Suppressor macrophage treated with lipopolysaccharide for 1 hour (primary cell): ENCODE measurements at places on chromosomes 12 and 14.

DNA sequence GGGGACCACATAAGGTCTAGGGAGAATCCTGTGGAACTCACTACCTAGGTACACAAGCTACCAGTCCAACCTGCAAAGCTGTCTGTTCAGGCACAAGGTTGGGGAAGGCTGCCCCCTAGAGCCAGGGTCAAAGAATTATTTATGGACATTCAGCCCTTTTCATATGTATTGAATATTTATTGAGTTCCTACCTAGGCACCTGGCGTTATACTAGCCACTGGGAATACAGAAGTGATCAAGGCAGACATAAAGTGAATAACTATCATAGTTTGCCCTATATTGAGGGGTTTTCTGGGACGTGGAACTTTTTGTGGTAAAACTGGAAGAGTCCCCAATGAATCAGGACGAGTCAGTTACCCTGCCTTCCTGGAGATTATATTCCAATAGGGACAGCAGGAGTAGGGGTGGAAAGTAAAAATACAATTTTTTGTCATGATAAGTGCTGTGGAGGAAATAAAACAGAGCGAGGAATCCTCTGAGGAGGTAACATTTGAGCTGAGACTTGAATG lies 5.8 kb upstream of the SLC48A1 start:
- peak; percentile 71 for DNase-seq

DNA sequence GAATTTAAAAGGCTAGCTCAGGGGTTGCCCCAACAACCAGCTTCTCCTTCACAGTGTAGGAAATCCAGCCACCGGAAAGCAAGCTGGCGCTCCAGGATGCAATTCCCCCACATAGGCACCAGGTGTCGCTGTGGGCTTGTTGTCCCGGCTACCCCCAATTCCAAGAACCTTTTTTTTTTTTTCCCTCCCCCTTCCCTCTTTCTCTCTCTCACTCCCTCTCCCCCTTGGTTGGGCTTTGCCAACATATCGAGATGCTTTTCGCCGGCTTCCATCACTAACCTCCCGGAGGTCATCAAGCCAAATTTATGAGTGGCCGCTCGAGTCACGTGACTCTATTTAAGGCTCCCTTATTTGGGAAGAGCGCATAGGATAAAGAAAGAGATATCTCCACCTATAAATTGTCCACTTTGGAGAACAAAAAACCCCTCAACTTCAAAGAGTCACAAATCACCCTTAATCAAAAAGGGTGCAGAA lies at the start of gene HOXC5:
Gene HOXC5 (plus strand): TSS at position 424 of the 474 bp plus-strand sequence. CDS start 73 bp downstream, outside the sequence.
- peak; percentile 75 for DNase-seq

GRCh38 chr12:62647586-62647985 lies 181.0 kb downstream of the MON2 start:
- peak; percentile 89 for DNase-seq

GRCh38 chr12:131776237-131776889 lies 51.8 kb upstream of the MMP17 start:
- no peak for DNase-seq

- DNase-seq = no peak
These were observed 13.7 kb upstream of the EVL start for GRCh38 chr14:100051543-100051942.

- DNase-seq = peak; percentile 87
These were observed 59.8 kb upstream of the C12orf71 start for GRCh38 chr12:27142101-27142721.
